Kidney tubule cell (primary cell): ENCODE measurements at places on chromosomes 6 and 20.

GRCh38 chr6:3259491-3259958 lies 778 bp downstream of the PSMG4 start:
- DNase-seq, result peak; percentile 52

DNA sequence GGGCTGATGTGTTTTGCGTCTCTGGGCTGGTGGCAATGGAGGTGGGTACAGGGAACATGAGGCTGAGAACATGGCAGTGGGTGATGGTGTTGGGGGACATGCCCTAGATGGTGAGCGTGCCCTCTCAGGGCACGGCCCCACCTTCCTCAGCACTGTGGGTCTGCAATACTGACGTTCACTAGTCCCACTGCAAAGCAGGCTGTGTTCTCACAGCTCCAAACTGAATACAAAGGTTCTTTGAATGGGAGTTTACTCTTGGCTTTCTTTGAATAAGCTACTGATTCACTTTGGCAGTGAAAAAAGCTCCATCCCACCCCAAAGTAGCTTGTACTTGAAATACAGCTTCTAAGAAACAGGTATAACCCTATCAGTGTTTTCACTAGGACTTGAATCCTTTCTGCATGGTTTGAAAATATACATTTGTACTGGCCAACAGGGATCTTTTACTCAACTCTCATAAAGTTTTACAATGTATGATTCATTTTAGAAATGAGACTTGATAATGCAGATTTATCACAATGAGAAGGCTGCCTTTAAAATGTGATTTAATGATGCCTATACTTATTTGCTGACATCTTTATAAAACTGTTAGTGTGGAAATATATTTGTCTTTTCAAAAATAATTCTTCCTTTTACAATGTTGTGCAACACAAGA lies 400.7 kb downstream of the ZFAND3 start:
- no peak for DNase-seq

- DNase-seq, result no peak
Measured at GRCh38 chr20:47031821-47032220, 137.2 kb downstream of the EYA2 start.

DNA sequence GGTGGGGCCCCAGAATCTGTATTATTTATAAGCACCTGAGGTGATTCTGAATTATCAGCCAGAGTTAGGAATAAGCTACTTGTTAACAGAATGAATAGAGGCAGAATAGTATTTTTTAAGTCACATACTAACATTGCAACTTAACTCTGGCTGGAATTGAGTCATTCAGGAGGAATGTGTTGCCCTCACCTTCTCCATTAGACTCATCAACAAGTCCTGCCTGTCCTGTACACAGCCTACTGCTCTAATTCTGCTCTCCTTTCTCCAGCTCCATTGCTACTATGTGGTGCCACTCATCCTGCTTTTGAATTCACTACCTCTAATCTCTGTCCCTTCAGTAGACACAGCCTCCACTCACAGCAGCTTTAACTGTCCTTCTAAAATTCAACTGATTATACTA lies 669.4 kb downstream of the DHX35 start:
- DNase-seq, result peak; percentile 72

GRCh38 chr6:126026001-126026400 lies 39.7 kb downstream of the TRMT11 start:
- DNase-seq, result no peak

- DNase-seq, result no peak
Measured at GRCh38 chr20:16178546-16179135, 394.6 kb downstream of the KIF16B start.

DNA sequence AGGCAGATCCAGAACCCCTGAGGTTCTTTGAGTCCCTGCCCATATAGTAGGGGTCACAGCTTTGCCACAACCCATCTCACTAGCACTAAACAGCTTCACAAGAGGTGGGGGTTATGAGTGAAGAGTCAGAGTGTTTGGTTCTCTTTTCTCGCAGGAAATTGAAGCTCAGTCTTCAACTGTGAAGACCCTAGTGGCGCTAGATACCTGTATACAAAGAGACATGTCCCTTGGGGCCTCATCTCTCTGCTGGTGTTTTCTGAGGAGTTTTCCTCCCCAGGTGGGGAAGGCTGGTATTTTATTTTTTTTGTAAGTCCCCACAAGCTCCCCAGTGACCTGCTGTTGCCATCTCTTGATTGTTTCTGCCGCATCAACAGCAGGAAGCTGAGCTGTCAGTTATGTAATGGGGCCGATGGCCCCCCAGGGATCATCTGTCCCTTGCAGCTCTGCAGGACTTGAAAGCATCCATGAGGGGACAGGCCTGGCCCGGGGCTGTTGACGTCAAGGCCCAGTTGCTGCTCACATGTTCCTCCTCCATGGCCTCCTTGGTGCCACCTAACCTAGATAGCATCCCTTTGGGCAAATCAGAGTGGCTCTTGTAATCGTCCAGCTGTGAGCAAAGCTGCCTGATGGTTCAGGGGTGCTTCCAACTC lies 23.1 kb downstream of the STK35 start:
- DNase-seq, result no peak

DNA sequence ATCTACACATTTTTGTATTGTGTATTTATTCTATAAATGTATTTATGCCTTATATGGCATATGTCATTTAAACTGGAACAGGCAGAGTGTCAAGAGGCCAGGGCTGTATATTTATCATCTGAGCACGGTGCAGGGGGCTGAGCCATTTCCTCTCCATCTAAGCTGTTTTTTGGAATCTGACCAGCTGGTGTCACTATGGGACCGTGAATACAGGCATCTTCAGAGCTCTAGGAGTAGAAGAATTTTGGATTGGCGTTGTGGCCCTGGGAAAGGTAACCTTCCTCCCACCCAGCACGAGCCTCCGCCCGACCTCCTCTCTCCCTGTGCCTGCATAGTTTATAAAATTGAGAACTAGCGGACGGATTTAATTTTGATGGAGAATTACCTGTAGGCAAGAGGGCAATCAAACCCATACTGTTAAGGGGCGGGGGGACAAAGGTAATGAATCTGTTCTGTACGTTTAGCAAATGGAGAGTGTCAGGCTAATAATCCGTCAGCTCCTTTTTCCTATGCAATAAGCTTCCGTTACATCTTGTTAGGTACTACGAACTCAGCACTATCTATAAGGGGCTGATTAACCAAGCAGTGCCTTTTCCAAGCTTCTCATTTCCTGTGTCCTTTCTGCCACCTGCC lies 29.0 kb upstream of the EEF1E1 start:
- peak; percentile 68 for DNase-seq

DNA sequence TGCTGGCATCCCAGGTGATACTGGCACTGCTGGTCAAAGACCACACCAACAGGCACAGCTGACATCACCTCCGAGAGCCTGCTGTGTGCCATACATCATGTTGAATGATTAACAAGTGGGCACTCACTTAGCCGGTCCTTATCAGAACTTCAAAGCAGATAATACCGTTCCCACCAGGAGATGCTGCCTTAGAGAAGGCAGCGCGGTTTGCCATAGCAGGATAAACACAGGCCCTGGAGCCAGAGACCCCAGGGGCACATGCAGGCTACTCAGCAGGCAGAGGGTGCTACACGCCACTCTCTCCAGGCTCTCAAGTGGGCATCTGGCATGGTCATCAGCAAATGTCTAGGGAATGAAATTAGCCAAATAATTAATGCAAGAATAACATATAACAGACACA lies 86.5 kb upstream of the CST7 start:
- no peak for DNase-seq

DNA sequence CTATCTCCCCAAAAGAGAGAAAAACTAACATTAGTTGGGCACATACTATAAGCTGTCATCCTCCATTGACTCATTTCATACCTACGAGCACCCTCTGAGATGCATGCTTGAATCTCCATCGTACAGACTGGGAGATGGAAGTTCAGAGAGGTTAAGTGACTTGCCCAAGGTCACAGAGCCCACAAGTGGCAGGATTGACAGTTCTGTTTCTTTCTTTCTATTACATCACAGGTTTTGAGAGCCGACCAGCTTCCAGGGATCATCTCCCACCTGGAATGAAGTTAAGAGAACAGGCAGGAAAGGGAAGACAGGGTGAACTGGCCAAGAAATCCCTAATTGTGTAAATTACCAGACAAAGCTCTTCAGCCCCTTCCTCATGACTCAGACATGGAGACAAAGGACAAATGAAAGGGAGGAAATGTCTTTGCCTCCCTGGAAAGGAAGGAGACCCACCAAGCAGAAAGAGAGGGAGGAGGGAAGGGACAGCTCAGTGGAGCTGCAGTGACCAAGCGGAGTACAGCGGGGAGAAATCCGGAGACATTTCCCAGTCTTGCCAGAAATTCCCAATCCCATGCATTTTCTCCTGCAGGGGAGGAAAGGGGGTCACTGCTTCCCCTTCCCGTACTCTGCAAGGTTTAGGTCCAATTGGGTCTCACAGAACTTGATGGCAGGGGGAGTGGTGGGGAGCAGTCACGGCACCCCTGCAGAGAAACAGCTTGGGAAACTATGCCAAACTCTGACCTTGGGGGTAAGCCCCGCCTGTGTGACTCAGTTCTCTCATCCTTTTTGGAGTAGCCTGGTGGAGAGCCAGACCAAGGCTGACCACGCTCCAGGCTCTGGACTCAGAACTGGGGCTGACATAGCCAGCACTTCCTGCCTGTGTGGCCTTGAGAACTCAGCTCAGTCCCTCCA lies 154.3 kb downstream of the ANKRD60 start:
- peak; percentile 64 for DNase-seq

- DNase-seq, result peak; percentile 93
Measured at GRCh38 chr6:3911614-3912336, 62.6 kb downstream of the FAM50B start.

- DNase-seq, result no peak
Measured at GRCh38 chr6:110018486-110018885, 40.4 kb downstream of the GPR6 start.

DNA sequence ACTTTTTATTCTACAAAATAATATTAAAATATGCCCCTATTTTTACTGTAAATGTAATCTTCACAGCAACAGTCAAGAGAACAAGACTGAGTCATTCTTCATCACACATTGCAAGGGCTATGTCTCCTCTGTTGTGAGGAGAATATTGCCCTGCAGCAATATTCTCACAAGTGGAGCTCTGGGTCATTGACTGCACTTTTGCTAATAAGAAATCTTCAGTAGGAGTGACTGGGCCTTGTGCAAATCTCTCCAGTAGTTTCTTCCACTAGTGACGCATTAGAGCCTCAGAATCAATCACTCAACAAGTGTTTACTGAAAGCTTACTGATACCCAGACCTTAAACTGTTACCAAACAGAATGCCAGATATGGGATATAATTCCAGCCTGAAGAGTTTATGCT lies 49.1 kb downstream of the LAMA2 start:
- peak; percentile 20 for DNase-seq

DNA sequence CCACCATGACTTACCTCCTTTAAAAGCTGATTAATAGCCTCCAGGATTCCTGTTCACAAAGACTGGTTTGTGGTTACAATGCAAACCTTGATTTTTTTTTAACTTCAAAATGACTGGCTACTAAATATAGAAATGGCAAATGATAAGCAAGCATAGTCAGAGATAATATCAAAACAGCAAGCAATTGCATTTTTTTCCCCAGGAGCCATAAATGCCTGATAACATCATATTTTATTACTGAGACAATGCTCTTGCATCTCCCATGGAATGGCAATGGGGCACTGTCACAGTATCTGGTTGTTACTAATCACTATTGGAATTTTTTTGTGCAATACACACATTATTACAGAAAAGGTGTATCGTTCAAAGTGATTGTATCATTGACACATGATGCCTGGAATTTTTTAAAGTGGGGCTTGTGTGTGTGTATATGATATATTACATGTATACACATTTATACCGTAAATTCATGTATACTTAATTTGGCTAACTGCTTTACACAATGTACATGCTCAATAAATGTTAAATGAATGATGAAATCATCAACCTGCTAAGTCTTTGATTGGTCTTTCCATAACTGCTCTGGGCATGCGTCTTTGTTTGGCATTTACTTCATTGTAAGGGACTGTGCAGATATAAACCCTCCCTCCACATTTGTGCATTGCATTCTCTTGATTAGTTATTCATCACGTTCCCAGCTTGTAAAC lies 980 bp upstream of the SALL4 start:
- DNase-seq, result peak; percentile 21

DNA sequence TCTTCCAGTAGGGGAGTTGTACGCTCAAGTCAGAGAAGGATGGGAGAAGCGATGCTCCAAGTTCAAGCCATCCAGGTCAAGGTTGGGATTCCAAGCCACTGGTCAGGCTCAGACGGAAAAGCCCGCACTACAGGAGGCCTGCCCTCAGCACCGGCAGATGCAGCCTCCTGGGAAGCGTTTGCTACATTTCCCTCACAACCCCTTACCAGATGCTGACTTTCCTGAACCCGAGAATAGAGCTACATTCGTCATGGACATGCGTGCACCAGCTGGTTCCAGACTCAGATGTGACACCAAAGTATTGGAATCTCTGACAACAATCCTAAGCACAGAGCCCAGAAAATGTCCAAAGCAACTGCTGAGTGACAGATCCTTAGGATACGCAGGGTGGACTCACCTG lies 174.8 kb downstream of the SASH1 start:
- no peak for DNase-seq

DNA sequence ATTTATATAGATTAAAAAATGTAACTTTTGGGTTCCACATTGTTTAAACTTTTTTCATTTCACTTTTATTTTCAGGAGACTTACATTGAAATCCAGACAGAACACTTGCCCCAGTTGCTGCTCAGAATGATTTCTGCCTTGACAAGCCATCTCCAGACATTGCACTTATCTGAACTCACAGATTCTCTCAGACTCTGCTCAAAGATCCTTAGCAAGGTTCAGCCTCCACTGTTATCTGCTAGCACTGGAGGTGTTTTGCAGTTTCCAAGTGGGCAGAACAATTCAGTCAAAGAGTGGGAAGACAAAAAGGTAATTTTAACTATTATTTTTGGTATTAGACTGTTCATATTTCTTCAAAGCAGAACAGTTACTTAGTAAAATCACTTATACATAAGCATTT lies 58.0 kb downstream of the DOP1A start:
- DNase-seq, result no peak

- no peak for DNase-seq
Measured at GRCh38 chr6:45730232-45730631, 285.4 kb downstream of the CLIC5 start.

- no peak for DNase-seq
Measured at GRCh38 chr6:34568341-34569201, 12.4 kb upstream of the SPDEF start.

DNA sequence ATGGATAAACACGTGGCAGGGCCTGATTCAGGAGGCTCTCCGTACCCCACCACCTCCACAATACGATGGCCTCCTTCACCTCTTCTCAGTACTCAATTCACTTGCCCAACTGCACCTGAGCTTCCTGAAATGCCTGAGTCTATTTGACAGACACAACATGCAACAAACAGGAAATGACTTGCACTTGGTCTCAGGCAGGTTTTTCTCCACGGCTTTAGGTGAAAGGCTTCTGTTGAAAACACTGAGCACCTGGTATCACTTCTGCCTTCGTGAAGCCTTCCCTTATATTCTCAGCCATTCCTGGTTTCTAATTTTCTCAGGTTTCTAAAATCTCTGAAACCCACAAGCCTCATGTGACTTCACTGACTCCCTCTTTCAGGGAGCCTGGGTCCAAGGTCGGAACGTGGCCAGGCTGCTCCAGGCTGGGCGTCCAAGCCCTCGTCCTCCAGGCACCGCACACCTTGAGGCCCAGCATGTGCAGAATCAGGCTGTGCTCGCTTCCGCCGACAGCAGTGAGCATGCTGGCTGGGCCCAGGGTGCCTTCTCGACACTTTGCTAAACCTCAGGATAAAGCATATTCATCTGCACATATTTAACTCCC lies 34.7 kb downstream of the TAF4 start:
- peak; percentile 40 for DNase-seq
